ENCODE measurements at places on chromosomes 11 and 22.

DNA sequence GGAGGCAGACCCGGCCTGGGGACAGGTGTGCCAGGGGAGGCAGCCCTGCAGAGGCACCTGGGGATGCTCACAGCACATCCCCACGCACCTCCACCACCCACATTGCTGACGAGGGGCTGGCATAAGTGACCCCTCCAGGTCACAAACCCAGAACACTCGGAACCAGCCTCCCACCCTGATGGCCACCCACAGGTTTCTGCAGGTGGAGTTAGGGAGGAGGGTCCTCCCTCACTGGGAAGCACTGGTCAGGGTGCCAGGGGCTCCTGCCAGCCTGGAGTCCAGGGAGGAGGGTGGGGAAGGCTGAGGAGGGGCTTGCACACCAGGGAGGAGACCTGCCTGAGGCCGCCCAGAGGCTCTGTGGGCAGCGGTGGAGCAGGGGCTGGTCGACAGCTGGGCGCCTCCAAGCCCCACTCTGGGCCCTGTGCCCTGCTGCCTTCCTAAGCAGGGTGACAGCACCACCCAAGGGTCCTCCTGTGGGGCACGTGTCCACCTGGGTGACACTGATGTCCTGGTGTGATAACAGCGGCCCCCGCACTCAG is 51.0 kb upstream of the CARS1 start:
- no peak for DNase-seq

DNA sequence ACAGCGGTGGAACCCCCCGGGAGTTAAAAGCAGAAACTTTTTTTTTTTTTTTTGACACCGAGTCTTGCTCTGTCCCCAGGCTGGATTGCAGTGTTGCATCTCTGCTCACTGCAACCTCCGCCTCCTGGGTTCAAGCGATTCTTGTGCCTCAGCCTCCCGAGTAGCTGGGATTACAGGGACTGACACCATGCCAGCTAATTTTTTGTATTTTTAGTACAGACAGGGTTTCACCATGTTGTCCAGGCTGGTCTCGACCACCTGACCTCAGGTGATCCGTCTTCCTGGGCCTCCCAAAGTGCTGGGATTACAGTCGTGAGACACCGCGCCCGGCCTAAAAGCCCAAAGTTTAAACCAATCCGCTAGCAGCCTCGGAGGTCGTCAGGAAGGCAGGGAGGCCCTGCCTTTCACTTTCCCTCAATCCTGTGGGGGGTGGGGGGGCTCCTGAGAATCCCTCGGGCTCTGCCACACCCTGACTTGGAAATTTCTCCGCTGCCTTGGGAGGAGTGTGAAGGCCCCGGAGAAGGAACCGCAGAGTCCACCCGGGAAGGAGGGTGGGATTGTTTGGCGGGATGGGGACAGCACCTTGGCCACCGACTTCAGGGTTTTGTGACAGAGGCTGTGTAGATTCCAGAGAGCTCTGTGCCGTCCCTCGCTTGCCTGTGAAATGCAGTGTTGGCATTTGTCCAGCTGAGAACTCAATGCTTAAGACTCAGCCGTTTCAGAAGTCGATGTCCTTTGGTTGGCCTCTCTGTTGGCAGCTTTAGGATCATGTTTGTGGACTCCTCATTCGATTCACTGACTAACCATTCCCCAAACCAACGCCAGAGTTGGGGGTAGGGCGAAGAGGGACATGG is 1.0 kb downstream of the ARHGAP8 start:
- DNase-seq: no peak

- DNase-seq: no peak
These were observed 31.4 kb upstream of the ANO5 start for GRCh38 chr11:22161489-22161888.

- DNase-seq: no peak
These were observed 1291.5 kb downstream of the TBC1D22A start for GRCh38 chr22:48053973-48054372.

DNA sequence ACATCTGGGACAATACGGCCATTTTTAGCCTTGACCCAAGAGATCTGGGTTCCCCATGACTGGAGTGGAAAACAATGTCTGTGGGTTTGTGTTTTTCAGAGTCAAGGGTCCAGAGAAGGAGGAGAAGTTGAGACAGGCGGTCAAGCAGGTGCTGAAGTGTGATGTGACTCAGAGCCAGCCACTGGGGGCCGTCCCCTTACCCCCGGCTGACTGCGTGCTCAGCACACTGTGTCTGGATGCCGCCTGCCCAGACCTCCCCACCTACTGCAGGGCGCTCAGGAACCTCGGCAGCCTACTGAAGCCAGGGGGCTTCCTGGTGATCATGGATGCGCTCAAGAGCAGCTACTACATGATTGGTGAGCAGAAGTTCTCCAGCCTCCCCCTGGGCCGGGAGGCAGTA is 15.7 kb downstream of the NNMT start:
- DNase-seq: no peak

DNA sequence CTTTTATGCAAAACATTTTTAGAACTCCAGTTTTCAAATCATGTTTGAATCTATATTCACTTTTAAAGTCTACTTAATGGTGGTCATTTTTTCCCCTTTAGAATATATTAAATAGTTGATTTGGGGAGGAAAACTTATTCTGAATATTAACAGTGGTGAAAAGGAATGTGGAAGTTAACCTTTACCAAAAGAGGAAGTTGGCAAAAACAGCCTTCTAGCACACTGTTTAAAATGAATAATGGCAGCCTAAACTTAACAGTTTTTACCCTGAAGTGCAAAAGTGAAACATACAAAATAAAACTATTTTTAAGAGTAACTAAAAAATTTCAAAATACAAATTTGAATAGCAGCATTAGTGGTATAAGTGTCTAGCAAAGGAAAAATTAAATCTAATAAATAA is 86.4 kb downstream of the GRK3 start:
- DNase-seq: no peak

- DNase-seq: no peak
These were observed 12.3 kb downstream of the STARD10 start for GRCh38 chr11:72781313-72782080.

- no peak for DNase-seq
These were observed 920 bp downstream of the TMEM132A start for GRCh38 chr11:60924906-60925853.

DNA sequence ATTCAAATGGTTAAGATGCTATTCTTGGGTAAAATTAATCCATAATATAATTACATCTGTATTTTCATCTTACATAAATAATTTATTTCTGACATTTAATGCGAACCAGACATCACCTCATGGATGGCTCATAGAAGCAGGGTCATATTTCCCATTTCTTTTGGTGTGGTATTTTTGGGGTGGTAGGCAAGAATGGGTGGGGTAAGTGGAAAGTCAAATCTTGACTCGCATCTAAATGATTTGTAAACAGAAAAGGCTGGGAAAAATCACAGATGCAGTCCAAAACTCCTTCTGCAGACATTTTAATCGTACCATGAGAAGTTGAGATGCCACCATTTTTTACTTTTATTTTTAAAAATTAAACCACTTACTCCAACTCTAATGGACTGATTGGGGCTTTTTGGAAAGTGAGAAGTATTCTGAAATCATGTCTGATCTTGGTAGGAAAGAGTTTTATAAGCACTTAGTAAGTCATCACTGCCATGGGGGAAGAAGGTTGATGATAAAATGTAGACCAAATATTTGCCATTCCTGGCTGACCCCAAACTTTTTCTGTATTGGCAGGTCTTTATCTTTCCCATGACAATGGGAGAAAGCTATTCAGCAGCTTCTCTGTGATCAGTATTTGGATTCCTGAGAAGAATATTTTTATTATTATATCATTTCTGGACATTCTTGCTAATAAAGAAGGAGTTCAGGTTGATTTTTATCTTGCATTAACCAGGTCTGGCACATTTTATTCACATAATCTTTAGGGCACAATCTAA is 47.2 kb upstream of the BLID start:
- no peak for DNase-seq

DNA sequence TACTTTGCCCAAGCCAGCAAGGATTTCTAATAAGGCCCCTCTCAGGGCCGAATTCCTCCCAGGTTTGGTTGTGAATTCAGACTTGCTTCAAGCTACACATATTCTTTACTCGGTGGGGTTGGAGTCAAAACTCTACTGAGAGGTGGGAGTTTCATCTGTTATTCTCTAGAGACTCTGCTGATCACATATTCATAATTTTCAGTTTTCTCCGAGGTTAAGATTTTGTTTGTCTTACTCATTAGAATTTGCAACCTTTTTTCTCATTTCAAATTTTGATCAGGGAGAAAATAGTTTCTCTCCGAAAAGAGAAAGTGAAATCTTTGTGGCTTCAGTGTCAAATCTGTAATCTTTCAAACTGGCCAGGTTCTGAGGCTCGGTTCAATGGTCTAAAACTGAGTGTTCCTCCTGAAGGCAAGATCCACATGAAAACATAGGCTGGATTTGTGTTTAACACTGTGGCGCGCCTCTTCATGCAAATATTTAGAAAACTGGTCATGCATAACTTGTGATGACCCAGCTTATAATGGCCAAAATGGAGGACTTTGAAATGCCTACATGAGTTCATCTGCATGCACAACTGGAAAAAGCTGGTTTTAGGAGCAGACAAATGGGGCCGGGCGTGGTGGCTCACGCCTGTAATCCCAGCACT is 21.5 kb upstream of the GSTP1 start:
- DNase-seq: no peak

- DNase-seq: no peak
These were observed 137.8 kb downstream of the GRIK4 start for GRCh38 chr11:120649316-120649715.

DNA sequence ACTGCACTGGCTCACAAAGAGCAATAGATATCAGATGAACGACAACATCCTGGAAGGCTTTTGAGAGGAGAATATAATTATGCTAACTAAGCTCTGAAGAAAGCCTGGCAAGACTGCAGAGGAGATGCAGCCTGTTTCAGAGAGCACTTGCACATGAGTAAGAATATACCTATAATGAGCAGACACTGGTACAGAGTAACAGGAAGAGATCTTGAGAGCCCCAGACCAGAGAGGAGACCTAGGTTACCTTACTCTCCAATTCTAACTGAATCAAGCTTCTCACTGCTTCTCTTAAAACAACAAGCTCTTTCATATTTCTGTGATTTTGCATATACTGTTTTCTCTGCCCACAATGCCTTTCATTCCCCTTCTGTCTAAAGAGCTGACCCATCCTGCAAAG is 66.5 kb downstream of the FAM168A start:
- DNase-seq: no peak

GRCh38 chr11:92697461-92698312 is 271.8 kb upstream of the MTNR1B start:
- DNase-seq: no peak

DNA sequence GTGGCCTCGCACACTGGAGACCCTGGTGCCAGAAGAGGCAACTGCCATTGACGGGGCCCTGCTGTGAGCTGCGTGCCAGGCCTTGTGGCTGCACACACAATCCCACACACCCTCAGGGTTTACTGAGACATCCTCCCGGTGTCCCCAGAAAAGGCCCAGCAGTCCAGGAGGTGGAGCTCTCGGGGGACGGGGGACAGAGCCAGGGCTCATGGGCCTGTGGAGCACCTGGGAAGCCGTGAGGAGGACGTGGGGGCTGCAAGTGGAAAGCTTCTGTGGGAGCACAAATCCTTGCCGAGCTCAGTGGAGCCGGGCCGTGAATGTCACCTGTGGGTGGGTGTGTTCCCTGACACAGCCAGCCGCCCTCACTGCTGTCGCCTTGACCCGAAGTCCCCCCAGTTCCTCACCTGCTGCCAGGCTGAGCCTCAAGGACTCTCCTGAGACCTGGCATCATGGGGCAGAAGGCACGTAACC is 609.7 kb downstream of the TBC1D22A start:
- DNase-seq: no peak

DNA sequence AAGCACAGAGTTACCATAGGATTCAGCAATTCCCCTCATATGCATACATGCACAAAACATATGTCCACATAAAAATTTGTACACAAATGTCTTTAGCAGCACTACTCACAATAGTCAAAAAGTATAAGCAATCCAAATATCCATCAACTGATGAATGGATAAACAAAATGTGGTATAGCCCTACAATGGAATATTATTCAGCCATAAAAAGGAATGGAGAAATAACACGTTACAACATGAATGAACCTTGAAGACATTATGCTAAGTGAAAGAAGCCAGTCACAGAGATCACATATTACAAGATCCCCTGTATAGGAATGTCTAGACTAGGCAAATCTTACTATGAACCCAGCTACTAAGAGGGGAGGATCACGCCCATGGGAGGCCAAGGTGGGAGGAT is 7.2 kb downstream of the PRR14L start:
- no peak for DNase-seq

DNA sequence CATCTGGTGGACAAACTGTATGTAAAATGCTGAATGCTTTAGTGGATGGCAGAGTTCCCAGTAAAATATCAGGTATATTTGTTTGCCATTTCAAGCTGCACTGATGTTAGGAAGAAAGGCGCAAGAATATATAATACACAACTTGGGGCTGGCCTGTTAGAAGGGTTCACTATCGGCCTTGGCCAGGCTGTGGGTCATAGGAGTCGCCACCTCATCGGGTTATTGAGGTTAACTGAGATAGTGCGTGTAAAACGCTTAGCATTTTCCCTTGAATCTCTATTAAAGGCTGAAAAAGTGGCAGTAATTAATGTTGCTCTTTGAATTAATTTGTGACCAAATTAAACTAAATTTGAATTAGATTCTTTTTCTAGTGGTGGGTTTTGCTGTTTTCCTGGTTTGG is 5.1 kb downstream of the FAM118A start:
- DNase-seq: no peak

GRCh38 chr11:102346456-102346747 is 612 bp upstream of the BIRC2 start:
- no peak for DNase-seq

GRCh38 chr11:113562981-113563461 is 87.8 kb upstream of the DRD2 start:
- DNase-seq: no peak

DNA sequence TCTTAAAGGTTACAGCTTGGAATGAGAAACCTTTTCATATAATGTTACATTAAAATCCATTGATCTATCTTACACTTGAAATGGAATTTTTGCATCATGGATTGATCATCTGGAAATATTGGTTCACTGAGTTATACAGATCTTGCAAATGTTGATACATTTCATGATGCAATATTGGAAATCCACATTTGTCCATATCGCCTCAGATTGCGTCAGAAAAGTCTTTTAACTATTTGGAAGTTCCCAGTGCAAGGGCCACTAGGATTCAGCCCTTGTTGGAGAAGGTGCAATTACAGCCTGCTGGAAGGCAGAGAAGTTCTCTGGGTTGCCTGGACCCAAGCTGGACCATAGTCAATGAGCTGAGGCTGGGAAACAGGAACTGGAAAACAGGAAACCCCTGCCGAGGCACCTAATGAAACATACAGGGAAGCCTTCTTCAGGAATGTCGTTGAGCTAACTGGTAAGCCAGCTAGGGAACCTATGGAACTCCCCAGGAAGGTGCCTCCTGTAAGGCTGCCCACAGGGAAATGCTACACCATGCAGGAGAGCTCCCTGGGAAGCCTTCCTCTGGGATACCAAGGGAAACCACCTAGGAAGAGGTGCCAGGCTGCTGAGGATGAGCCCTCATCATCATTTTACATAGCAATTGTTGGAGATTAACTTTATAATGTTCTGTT is 600.4 kb upstream of the CADM1 start:
- no peak for DNase-seq

Data from SW 1271 (cell line).